ENCODE measurements at places on chromosomes 5 and 9. TPM values are rescaled to one million over a fixed set of nuclear protein-coding genes. Genes with fewer than 3 reads are reported as not detected.

FBXL7 gene
- total RNA-seq: 14.4 TPM

GABRA1 gene
- not detected for total RNA-seq

SAPCD2 gene
- total RNA-seq: 11.3 TPM

- DNase-seq: no peak
These were observed 78.3 kb upstream of the IL17B start for GRCh38 chr5:149457393-149457763.

UBAP1 gene
- 42.5 TPM for total RNA-seq

GRCh38 chr9:134413890-134414623, 87.8 kb downstream of the RXRA start:
- peak; percentile 76 for DNase-seq

LCN1 gene
- not detected for total RNA-seq

DNA sequence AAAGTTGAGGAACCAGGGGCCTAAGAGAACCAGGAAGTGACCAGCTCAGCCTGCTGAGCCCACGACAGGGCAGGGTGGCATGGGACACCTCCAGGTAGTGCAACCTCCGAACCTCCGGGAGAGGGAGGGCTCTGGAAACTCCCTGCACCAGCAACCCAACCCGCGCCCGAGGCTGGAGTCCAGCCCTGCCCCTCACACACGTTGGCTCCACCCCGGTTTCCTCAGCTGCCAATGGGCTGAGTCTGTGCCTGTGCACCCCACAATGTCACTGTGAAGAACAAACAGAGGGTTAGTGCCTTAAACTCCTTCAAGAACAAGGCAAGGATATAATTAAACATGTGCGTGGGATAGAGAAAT, 17.0 kb upstream of the UNC5A start:
- DNase-seq: no peak

NTNG2 gene
- 0.50 TPM for total RNA-seq

DNA sequence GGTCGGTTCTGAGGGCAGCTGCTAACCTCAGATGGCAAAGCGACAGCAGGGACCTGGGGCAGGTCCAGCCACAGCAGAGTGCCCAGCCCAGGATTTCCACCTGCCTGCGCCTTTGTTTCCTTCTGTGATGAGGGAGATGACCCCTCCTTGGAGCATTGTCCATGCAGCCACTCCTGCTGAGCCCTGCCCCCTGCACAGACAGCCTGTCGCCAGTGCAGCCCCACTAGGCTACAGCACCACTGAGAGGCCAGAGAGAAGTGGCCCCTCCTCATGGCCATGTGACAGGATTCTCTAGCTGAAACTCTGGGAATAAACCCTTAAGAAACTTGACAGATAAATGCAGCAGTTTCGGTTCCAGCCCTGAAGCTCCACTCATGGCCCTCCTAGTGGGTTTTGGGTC, 10.5 kb upstream of the MRNIP start:
- DNase-seq: no peak

DNA sequence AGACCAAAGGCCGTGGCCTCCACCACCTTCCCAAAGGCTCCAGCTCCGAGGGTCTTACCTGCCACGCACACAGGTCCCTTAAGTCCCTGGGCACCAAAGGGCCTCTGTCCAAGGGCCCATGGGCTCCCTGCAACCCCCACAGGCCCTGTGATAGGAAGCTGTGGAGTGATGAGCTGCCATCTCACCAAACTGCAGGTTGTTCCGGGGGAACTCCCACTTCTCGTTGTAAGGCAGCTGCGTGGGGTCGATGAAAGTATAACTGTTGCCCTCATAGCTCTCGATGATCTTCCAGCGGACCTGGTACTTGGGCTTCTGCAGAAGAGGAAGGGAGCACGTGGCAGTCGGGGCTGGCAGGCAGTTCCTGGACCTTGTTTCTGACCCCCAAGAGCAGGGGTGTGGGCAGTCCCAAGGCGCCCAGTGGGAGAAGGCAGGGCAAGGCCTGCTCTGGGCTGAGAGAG, 24.8 kb downstream of the CSF1R start:
- DNase-seq: no peak

IL9 gene
- total RNA-seq: not detected

GNG10 gene
- total RNA-seq: 65.6 TPM

CDH9 gene
- total RNA-seq: not detected

DNA sequence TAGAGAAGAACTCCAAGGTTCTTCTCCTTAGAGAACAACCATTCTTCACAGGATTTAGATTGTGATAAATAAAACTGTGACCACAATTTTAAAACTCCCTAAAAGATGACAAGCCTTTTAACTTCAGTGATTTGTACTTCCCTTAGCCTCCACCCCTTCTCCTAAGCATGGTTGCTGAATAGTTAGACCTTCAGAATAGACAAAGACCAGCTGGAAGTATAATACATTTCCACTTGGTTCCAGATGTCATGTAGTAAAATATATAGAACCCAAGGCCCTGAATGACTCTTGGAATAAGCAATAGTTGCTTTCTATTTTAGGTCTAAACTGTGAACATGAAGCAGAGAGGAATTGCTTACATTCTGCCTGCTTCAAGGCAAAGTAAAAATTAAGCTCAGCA, 208.7 kb downstream of the ARRDC3 start:
- DNase-seq: no peak

DNA sequence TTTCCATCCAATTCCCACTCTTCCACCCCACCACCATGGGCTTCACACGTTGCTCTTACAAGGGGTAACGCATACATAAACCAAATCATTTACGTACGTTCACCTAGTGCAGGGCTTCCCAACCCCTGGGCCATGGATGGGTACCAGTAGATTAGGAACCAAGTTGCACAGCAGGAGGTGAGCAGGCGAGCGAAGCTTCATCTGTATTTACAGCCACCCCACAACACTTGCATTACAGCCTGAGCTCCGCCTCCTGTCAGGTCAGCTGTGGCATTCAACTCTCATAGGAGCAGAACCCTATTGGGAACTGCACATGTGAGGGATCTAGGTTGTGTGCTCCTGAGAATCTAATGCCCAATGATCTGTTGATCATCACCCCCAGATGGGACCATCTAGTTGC, 82.3 kb downstream of the CEMIP2 start:
- DNase-seq: no peak

DNA sequence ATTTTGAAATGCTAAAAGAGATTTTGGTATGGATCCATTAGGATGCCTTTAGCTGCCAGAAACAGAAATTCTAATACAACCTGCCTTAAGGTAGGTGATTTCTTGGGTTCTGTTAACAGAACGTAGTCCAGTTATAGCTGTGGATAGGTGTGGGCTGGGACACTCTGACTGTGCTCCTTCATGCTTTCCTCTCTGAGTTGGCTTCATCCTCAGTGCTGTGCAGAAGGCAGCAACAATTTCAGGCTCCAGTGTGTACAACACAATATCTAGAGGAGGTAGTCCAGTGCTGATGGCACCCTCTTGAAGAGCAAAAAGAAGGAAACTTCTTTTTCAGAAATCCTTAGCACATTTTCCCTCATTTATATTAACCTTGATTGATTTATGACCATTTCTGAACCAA, 34.4 kb downstream of the NNT start:
- DNase-seq: no peak

CBY3 gene
- not detected for total RNA-seq

MSX2 gene
- total RNA-seq: not detected

DNA sequence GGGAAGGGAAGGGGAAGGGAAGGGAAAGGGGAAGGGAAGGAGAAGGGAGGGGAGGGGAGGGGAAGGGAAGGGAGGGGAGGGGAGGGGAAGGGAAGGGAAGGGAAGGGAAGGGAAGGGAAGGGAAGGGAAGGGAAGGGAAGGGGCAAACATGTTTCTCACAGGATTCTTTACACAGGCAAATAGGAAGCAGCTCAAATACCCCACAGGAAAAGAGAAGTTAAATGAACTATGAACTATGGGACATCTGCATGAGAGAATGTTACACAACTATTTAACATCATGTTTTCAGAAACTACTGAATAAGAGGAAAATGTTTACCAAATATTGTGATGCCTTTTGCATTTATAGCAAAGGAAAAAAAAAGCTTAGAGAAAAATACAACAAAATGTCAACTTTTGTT, 125.4 kb upstream of the SLC30A5 start:
- DNase-seq: no peak

DNA sequence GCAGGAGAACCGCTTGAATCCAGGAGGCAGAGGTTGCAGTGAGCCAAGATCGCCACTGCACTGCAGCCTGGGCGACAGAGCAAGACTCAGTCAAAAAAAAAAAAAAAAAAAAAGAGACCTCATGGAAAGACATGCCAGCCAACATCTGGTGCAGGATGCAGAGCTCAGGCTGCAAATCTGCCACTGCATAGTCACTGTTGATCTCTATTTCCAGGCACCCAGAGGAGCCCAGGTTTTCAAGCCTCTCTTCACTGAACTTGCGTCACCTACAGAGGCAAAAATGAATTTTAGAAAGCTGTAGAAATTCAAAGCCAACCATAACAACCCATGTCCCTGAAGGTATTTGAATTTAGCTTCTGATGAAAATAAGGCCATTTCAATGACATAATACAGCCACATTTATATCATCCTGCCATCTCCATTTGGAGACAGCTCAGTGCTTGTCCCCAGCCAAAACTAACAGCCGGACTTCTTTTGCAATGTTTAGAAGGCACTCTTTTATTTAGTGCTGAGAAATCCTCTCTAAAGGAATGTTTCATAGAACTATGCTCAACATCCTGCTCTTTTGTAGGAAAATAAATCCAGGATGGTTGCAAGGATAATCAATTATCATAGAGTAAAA, 113.3 kb downstream of the SNX18 start:
- no peak for DNase-seq

PCDHGA8 gene
- 1.0 TPM for total RNA-seq

GRCh38 chr5:176762489-176762888, 47.9 kb upstream of the UNC5A start:
- no peak for DNase-seq

PCDHA1 gene
- 0.24 TPM for total RNA-seq

GRCh38 chr9:38287420-38287985, 105.0 kb upstream of the ALDH1B1 start:
- no peak for DNase-seq

POLR3G gene
- total RNA-seq: 16.4 TPM

DNA sequence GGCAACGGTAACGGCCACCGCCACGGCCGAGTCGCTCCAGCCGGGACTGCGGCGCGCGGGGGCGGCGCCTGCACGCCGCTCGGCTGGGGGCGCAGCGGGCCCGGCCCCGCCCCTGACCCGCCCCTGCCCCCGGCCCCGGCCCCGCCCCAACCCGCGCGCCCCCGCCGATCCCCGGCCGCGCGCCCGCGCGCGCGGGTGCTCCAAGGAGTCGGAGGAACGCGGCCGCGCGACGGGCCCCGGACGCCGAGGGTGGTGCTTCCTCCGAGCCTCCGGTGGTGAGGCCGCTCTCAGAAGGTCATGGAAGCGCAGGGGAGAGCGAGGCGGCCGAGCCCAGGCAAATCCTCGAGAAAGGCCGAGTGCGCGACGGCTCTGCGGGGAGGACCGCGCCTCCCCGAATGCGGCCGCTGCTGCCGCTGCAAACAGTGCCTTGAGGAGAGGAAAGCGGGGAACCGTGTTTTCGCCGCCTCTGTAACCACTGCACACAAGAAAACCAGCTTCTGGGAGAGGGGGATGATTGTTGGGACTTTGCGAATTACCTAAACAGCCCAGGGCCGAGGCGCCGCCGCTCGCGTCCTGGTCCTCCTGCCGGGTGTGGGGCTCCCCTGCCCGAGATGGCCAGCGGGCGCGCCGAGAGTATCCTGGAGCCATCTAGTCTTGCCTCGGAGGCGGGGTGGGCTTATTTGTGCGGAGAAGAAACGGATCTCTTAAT, at the start of gene LIFR:
TSS of gene LIFR (minus strand) at position 48 of the 709 bp plus-strand sequence. CDS start 25,999 bp downstream, outside the sequence.
- DNase-seq: peak; percentile 62

PCDHB13 gene
- total RNA-seq: 3.3 TPM

- no peak for DNase-seq
These were observed 147.3 kb downstream of the ACTL7B start for GRCh38 chr9:108708448-108708847.

DNA sequence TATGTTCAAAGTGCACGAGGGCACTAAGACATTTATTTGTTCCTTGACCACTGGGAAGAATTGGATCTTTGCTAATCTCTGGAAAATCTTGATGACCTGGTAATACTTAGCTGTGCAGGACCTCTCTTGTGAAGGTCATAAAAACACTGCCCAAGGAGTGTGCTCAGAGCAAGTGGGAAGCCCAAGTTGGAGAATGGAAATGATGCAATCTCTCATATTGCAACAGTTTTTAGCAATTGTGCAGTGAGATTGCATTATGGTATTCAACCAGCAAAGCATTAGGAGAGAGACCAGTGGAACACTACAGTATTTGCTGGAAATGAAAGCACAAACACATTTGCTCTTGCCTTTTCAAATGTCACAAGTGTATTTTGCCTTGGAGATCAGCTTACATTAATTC, 34.5 kb downstream of the TXNDC8 start:
- DNase-seq: peak; percentile 4

DNA sequence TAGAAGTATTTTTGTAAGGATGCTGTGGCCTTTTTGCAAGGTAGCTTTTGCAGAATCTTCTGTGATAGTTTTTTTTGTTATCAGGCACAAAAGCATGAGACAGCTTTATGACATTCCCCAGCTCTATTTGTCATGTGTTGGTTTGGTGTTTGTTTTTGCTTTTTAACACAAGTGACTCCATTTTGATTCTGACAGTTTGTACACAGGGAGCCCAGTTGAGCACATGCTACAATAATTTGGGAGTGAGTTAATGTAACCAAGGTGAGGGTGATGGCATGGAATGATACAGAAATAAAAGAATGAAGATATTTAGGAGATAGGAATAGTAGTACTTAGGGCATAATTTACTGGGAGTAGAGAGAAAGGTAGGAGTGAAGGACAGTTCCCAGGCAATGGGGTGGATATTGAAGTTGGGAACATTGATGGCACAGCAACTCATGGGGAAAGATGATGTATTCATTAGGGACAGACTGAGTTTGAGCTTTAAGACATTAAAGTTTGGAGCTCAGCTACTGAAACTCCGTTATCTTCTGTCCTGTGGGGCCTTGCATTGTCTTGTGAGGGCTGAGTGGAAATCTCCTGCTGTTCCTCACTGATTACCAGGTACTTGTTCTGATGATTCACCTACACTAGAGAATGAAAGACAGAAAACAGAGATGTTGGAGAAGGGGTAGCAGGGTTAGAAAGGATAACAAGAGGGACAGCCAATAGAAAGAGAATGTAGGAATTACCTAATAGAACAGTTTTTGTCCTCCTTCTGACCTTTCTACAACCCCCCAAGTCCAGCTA, 88.3 kb upstream of the CCDC112 start:
- DNase-seq: no peak

DNA sequence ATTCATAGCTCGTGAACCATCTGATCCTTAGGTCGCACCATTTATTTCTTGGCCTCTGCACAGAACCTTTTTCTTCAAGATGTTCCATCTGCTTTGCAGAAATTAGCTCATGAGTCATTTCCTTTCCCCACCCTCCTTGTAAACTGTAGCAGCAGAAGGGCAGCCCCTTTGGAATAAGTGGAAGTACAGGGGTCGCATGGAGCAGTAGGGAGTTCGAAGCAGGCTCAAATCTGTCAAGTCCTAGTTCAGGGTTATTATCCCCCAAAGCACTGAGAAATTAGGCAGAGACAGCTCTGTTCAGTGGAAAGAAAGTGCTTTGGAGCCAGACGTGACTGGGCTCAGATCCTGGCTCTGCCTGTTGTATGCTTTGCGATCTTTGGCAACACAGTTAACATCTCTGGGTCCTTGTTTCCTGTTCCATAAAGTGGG, 84.2 kb downstream of the SGCD start:
- DNase-seq: peak; percentile 6

- no peak for DNase-seq
These were observed 946.3 kb upstream of the COX7C start for GRCh38 chr5:85671223-85671970.

TRAF1 gene
- total RNA-seq: 0.69 TPM

- DNase-seq: peak; percentile 59
These were observed 35.2 kb upstream of the SPATA31C2 start for GRCh38 chr9:88173378-88173999.

Measured in HFFc6 (cell line).